Esophagus squamous epithelium (tissue), 5 donors: ENCODE measurements at places on chromosomes 13 and 19.

- no peak for DNase-seq
Measured at GRCh38 chr13:95536632-95537241, 15.8 kb upstream of the CLDN10 start.

- no peak for DNase-seq
Measured at GRCh38 chr13:37914781-37915391, 45.3 kb upstream of the TRPC4 start.

DNA sequence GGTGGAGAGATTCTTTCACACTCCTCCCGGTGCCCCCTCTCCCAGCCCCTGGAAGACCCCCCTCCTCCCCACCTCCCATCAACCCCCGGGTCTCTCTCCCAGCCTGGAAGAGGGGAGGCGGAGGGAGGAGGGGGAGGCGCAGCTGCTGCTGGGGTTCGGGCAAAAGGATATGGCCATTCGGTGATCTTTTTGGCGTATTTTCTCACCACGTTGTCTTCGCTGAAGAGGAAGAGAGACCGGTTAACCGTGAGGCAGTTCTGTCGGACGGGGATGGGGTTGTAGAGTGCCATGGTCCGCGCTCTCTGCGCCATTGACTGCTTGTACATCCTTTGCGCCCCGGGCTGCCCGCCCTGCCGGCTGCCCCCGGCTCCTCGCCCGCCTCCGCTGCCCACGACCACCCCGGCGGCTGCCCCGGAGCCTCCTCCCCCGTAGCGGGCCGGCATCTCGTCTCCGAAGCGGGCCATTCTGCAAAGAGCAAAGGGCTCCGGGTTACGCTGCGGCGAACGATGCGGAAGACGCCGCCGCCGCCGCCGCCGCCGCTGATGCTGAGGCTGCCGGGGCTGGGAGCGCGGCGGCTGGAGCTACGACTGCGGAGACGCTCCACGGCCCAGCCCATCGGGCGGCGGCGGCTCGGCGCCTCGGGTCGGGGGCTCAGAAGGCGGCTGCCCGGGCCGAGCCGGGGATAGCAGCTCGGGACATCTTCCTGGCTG is 363 bp downstream of the CACNA1A start:
- no peak for DNase-seq

DNA sequence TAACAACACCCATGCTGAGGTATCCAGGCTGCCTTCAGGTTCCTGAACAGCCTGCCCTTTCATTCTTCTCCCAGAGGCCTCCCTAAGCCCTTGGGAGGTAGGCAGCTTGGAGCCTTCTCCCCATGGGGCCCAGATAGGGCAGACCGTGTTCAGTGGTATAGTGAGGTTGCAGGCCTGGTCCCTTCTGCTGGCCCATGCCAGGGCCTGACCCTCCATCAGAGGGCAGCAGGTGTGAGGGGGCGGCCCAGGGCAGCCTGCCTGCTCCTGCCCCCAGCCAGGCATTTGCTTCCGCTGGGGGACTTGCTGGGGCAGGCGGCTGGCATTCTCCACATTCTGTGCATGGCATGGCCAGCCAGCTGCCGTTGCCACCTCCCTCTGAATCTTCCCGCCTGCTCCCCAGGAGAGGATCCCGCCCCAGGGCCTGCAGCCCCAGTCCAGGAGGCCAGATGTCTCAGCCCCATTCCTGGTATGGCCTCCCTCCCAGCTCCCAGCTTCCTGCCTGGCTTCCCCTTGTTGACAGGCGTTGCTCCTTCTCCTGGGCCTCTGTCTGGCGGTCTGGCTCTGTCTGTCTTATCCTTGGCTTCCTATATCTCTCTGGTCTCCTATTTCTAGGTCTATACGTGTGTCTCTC is 8.9 kb downstream of the CIC start:
- no peak for DNase-seq

- no peak for DNase-seq
Measured at GRCh38 chr13:45492538-45492937, 27.8 kb downstream of the COG3 start.

GRCh38 chr13:83914368-83914767 is 32.1 kb upstream of the SLITRK1 start:
- no peak for DNase-seq

DNA sequence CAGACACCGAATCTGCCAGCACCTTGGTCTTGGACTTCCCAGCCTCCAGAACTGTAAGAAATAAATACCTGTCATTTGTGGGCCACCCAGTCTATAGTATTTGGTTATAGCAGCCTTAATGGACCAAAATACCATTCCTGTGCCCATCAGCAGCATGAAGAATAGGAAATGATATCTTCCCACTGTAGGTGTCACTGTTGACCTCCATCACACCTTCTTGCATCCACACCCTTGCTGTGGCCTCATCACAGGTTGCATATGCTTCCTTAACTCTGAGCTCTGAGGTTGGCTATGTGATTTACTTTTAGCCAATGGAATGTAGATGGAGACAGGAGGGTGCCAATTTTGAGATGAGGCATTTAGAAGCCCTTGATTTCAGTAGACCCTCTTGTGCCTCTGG is 242.0 kb upstream of the TSHZ3 start:
- no peak for DNase-seq

- no peak for DNase-seq
Measured at GRCh38 chr13:45292176-45292575, 48.8 kb downstream of the TPT1 start.

- DNase-seq: no peak
Measured at GRCh38 chr19:16316506-16316882, 8.1 kb upstream of the KLF2 start.

- DNase-seq: no peak
Measured at GRCh38 chr13:28854657-28855056, 34.5 kb downstream of the MTUS2 start.

GRCh38 chr19:56091066-56091490 is 30.0 kb downstream of the ZNF787 start:
- no peak for DNase-seq

DNA sequence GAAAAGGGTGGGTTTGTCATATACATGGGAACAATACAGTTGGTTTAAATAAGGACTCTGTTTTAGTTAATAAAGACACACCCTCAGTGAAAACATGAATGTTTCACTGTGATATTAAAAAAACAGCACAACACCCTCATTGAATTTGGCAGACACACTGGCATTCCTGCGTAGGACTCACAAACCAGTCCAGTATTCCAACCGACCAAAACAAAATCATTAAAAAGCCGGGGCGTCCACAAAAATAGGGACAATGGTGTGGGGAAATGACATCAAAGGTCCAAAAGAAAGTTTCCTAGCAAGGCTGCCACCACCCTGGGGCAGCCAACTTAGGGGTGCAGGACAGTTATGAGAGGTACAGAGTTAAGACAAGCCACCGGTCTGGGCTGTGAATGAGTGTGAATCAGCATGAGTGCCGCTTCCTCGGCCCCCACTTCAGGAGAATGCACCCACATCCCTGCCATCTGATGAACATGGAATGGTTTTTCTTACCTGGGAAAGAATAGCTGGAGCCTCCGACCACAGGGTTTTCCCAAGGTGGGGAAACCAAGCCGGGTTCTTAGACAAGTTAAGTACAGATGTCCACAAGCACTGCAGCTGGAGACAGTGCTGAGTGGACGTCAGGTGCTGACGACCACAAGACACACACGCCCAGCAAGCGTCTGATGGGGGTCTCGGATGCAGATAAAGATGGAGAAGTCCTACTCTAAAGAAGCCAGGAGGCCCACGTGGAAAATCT is 73.3 kb downstream of the KLF2 start:
- no peak for DNase-seq

DNA sequence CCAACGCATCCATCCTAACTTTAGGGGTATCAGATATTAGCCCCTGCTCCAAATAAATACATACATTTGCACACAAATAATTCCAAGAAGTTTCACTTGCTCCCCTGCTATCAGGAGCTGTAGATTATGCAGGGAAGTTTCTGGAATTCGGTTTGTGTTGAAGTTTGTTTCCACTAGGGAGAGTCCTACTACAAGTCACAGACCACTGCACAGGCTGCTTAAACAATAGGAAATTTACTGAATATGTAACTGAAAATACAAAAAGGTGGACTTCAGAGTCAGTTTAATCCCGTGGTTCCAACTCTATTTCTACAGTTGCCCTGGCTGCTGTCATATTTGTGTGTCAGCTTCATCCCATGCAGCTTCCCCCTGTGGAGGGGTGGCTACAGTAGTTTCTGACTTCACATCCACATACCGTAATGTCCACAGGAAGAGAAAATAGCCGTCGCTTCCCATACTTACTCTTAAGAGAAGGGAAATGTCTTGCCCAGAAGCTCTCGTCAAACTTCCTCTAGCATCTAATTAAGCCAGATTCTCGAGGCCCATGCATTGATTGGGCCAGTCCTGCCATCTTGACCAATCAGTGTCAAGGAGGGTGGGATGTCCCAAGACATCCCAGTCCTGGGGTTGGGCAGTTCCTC is 286.6 kb downstream of the COG6 start:
- no peak for DNase-seq

- no peak for DNase-seq
Measured at GRCh38 chr13:28185256-28185655, 46.9 kb downstream of the PAN3 start.

DNA sequence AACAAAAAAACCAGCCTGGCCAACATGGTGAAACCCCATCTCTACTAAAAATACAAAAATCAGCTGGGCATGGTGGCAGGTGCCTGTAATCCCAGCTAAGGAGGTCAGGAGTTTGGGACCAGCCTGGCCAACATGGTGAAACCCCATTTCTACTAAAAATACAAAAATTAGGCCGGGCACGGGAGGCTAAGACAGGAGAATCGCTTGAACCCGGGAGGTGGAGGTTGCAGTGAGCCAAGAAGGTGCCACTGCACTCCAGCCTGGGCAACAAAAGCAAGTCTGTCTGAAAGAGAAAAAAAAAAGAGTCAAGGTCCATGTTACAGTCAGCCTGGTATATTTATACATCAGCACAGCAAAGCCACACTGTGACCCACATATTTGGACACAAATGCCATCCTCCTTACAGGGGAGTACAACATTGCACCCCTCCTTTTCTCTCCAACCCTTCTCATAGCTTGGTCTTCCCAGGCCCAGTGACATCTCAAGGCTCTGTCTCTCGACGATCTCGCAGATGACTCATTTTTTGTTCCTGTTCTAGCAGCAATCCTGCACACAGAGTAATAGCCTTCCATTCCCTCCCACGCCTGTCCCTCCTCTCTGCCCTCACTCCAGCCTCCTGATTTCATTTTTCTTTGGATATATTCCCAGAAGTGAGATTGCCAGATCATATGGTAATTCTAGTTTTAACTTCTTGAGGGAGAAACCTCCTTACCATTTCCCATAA is 21.0 kb upstream of the DPP9 start:
- DNase-seq: no peak

- no peak for DNase-seq
Measured at GRCh38 chr19:30871979-30872378, 477.3 kb downstream of the TSHZ3 start.

DNA sequence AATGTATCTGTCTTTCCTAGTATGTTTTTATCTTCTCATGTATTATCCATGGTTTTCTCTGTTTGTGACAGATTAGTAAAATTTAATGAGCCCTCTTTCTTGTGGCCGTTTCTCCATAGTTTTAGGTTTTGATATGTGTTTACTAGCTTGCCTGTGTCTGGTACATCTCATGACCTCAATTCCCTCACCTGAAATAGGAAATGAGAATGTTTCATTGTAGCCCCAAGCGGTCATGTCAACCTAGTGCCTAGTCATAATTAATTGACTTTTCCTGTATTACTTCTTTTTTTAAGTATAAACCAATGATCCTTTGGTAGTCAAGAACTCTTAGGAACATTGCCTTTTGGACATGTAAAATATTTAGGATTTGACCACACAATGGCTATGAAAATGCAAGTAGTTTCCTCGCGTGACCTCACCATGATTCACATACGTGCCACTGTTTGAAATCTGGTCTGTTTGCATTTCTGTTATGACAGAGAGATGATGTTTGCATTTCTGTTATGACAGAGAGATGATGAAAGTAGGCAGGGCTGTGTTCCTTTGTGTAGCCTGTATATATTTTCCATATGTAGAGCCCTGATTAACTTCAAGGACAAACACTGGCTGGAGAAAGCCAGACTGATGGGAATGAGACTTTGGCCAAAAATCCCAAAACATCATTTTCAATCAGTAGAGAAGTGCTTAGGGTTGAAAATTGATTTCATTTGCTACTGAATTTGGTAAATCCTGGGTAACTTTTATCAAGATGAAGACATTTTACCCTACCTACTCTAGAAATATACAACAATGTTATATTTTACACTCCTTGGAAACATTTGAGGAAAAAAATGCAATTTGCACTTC is 104.8 kb downstream of the TNFRSF19 start:
- no peak for DNase-seq

GRCh38 chr19:53076984-53077383 is 26.2 kb downstream of the ZNF160 start:
- no peak for DNase-seq

- DNase-seq: no peak
Measured at GRCh38 chr19:54332149-54332548, 6.8 kb downstream of the LILRA4 start.

GRCh38 chr13:71169180-71169579 is 697.8 kb downstream of the DACH1 start:
- DNase-seq: no peak

GRCh38 chr13:38819053-38819452 is 132.2 kb downstream of the FREM2 start:
- no peak for DNase-seq

GRCh38 chr13:47114030-47114429 is 217.2 kb upstream of the HTR2A start:
- DNase-seq: no peak

- DNase-seq: no peak
Measured at GRCh38 chr19:48975947-48976847, 11.1 kb downstream of the FTL start.

DNA sequence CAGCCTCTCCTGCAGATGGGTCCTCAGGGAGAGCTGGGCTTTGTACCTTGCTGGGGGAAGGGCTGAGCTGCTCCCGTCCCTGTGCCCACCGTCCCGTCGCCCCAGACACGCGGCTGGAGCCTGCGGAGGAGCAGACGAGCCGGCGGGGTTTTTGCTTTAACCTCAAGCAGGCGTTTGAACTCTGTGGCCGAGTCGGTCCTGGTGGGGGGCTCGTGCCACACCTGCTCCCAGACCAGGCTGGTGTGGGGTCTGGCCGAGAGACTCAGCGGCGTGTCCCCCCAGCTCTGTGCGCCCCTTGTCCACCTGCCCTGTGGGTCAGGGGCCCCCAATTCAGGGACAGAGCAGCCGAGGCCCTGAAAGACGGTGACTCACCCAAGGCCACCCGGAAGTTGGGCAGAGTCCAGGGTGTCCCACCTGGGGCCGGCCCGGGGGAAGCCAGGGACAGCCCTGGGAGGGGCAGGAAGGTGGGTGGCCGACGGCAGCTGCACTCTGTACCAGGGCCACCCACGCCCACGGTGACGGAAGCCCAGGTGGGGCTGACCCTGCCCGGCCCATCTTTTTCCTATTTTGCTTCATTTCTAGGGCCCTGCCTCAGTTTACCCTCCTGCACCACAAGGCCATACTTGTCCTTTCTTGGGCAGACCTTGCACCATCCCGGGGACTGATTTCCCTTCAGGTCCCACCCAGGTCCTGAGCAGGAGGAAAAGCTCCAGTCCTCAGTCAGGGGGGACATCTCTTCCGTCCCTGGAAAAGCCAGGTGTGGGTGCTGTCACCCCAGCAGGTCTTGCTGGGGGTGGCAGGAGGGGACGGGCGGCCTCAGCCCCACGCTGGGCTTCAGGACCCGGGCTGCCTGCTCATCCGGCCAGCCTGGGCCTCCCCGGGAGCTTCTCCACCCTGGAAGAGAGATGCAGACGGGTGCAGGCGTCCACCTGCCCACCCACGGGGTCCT is 5.3 kb downstream of the EFNA2 start:
- DNase-seq: no peak
